Cardiac fibroblast (primary cell): ENCODE measurements at places on chromosomes 4 and X.

DNA sequence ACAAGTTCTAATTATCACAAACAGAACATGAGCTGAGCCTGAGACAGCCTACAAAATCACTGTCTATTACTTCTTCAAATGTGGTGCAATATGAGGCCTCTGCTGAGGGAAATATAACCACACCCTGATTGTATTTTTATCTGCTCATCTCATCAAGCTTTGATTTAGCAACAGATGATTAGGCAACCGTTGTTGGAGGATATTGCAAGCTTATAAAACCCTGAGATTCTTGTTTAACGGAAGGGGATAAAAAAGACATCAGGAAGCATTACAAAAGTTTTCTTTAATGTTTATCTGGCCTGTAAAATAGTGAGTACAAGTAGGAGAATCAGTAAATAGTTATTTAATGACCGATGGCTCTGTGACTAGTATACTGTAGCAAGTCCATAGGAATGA, 108.5 kb downstream of the ZNF330 start:
- peak; percentile 81 for DNase-seq

GRCh38 chr4:141078871-141079270, 54.4 kb downstream of the RNF150 start:
- DNase-seq: peak; percentile 20

DNA sequence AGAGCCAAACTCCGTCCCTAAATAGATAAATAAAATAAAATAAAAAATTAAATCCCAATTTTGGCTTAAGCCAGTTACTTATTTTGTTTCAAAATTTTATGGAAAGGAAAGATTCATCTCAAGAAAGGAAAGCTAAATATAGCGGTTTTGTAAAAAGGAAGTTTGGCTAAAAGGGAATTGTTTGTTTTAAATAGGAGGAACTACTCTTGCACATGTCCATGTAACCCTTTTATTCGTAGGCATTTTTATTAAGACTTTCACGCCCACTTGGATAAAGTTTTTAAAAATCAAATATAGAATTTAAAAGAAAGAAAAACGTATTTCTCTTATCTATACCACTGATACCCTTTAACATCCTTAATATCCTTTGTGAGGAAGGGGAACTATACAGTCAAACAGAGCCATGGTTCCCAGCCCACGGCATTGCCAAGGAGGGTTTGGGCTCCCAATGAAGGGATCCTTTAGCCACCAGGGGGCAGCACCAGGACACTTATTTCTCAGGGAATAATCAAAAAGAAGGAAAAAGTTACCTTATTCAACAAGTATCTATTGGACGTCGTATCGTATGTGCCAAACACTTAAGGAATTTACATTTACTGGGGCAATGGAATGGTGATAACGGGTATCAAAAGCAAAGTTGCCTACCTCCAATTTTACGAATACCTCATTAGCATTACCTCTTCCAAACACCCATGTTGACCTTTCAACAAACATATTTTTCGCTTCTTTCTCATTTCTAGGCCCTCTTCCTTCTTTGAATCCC, 27.7 kb downstream of the CDKN2AIP start:
- DNase-seq: peak; percentile 75

DNA sequence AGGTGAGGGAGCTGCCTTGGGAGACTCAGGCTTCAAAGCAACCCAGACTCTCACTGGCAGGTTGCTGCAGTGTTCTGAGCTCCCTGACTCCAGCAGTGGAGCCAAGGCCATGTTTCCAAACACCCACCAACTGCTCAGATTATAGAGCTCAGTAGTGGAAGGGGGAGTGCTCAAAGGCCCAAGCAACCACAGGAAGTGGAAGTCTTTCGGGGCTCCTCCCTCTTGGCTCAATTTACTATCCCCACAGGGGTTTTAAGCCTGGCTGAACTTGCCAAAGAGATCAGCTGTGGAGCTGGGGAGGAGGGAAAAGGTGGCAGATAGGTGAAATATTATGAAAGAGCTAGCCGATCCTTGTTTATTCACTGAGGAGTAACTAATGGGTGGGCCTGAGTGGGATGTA, 82.5 kb downstream of the HPRT1 start:
- peak; percentile 88 for DNase-seq

- no peak for DNase-seq
Measured at GRCh38 chr4:39348371-39349315, 17.5 kb downstream of the RFC1 start.

- peak; percentile 1 for DNase-seq
Measured at GRCh38 chrX:129115104-129115503, 408.2 kb downstream of the SMARCA1 start.

GRCh38 chrX:68710870-68711576, 63.6 kb downstream of the STARD8 start:
- DNase-seq: peak; percentile 59

GRCh38 chr4:172979332-172979731, 189.3 kb upstream of the GALNT7 start:
- DNase-seq: no peak

GRCh38 chr4:125389713-125390112, 75.0 kb downstream of the FAT4 start:
- peak; percentile 91 for DNase-seq

DNA sequence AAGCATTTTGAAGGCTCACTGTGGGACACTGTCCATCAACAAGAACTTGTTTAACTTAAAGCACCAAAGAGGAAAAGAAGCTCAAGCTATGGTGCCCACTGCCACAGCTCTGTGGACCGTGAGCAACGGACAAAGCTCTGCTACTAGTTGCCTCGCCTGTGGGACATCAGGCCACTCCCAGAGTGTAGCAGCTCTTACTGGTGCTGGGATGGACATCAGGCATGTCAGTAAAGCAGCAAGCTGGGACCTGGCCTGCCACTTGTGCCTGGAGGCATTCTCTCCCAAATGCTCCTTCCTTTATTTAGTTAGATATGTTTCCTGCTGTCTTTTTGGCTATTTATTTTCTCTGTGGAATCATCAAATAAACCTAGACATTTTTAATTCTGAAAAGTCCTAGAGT, 46.7 kb downstream of the TMEM154 start:
- DNase-seq: no peak

DNA sequence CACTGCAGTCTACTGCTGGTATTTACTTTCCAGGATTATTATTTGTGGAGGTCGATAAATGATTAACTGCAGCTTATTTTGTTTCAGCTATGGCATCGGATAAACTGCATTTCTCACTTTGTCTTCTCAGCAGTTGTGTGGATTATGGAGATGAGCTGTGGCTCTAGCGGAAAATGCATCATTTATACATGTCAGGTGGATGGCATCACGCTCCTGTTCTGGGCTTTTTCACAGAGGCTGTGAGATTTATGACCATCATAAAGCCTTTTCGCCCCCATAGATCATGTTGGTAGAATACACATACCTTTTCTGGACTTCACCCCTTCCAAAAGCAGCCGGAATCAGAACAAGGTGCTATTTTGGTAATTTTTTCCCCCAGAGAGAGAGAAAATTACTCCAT, 118.8 kb upstream of the MAGEB18 start:
- no peak for DNase-seq

DNA sequence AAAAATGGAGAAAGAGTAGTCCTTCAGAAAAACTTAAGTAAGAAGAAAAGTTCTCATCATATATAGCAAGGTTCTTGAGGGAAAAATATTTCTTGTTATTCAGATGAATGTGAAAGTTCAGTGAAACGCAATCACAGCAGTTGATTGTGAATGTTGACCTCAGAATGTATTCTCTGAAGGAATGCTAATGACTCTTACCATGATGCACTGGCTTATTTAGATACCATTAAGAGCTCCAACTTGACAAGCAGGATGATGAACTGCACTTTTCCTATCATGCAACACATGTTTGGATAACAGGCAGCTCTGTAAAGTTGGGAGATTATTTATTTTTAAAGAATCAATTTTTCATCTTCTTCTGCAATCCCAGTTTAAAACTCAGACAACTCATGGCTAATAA, 115.5 kb upstream of the MYOZ2 start:
- DNase-seq: no peak

GRCh38 chrX:8845060-8845459, 43.9 kb upstream of the FAM9A start:
- peak; percentile 38 for DNase-seq

- DNase-seq: no peak
Measured at GRCh38 chr4:70158576-70158975, 4.5 kb downstream of the PRR27 start.

DNA sequence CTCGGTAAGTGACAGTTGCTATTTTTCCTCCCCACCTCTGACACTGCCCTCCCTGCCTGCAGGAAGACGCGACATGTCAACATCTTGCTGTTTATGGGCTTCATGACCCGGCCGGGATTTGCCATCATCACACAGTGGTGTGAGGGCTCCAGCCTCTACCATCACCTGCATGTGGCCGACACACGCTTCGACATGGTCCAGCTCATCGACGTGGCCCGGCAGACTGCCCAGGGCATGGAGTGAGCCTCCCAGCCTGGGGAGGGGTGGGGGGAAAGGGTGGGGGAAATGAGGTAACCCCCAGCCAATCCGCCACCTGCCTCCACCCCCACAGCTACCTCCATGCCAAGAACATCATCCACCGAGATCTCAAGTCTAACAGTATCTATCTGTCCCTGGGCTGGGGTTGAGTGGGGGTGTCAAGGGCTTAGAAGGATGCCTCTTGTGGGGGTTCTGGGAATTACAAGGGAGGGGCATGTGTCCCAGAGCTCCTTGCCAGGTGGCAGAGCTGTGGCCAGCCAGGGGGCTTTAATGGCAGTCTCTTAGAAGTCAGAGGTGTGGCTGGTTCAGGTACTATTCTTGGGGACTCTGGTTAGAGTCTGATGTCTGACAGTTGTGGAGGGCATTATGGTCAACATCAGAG, 7.8 kb downstream of the ARAF start:
- no peak for DNase-seq

GRCh38 chr4:73687421-73687820, 52.9 kb upstream of the CXCL8 start:
- DNase-seq: no peak

DNA sequence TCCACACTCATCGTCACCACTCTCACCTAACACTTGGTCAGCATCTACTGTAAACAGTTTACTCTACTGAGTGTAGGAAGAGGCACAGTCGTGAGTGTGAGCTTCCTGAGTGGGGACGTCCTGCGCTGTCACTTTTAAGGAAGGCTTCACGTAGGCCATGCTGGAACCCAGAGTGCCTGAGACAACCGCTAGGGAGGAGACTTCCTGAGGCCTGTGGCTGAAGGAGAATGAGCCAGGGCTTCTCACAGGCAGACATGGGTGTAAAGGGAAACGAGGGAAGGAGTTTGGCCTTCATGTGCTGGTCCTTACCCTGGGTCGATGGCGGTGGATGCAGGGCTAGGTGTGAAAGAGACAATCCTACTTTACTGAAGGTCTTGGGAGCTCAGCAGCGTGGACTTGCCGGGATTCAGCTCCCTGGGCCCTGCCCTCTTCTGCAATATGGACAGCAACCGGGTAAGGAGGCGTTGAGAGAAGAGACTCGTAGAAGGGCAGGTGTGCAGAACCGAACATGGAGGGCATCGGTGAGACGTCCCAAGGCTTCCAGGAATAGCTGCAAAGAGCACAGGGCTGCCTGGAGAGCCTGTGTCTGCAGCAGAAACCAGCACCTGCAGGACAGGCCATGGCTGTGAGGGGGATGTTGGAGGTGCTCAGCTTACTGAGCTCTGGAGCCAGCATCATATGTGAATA, 48.7 kb upstream of the TLR3 start:
- DNase-seq: no peak

DNA sequence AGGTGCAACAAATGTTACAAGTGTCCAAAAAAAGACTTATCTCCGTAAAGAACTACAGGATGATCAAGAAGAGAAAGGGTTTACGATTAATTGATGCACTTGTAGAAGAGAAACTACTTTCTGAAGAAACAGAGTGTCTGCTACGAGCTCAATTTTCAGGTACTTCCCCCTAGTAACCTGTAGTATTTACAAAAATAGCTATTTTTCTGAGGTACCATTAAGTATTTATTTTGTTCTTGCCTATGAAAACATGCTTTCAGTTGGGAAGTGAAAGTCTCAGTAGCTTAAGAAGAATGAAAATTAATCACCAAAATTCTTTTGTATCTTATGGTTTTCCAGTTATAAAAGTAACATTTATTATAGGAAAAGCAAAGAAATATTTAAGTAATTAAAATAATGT, 5.9 kb downstream of the THAP9 start:
- no peak for DNase-seq

GRCh38 chr4:98652996-98653395, 5.4 kb downstream of the TSPAN5 start:
- DNase-seq: peak; percentile 83

DNA sequence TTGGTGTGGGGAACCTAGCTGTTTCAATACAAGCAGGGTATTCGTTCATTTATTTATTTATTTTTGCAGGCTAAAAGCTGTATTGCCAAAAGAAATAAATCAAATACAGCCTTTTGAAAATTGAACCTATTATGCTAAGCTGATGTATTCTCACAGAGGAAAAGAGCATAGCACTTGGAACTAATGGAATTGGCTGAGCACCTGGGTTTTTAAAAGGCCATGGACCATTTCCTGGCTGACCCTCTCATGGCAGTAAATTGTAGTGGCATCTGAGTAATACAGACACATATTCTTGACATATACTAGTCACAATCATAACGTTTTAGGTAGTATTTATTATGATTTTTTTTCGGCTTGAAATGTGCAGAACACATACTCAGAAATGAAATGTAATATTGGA, 71.8 kb upstream of the ALG13 start:
- DNase-seq: no peak

- DNase-seq: no peak
Measured at GRCh38 chrX:65582450-65583082, 48.0 kb upstream of the LAS1L start.

GRCh38 chrX:40470830-40471429, 109.8 kb upstream of the ATP6AP2 start:
- DNase-seq: no peak

GRCh38 chrX:30653415-30654131, at the start of gene GK:
GK (plus strand) TSS chrX:30653423; CDS start chrX:30653538, 115 bp downstream.
- no peak for DNase-seq

GRCh38 chr4:186557061-186557460, 1.7 kb upstream of the MTNR1A start:
- DNase-seq: no peak

DNA sequence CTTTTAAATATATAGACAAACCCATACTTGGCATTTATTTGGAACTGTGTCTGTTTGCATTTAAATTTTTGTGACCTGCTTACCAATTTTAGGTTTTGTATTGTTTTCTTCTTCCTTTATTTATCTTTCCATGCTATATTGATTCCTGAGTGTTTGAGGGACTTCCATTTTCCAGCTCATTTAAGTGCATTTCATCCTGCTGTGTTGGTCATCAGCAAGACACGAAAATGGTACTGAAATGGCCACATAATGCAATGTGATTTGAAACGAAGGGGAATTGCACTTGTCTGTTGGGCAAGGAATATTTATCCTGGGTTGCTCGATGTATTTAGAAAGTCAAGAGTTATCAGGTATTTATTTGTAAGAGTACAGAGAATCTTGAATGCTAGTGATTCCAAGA, 524.3 kb upstream of the MAGEB2 start:
- no peak for DNase-seq

DNA sequence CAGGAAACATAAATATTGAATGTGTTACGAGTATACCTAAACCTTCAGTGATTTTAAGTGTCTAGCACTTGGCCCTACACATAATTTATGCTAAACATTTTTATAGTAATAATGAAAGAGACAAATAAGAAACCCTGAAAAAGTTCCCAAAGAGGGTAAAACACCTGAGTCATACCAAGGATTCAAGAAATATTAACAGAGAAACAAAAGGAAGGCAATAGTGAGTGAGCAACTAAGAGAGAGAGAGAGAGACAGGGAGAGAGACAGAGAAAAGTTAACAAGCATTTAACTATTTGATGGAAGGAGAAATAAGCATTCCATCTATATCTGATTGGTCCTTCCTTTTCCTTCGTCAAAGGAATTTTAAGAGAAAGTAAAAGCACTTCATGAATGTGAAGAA, 743.6 kb upstream of the POU3F4 start:
- no peak for DNase-seq
